Right kidney (tissue), 9 donors: ENCODE measurements at places on chromosomes 7 and 10.

DNA sequence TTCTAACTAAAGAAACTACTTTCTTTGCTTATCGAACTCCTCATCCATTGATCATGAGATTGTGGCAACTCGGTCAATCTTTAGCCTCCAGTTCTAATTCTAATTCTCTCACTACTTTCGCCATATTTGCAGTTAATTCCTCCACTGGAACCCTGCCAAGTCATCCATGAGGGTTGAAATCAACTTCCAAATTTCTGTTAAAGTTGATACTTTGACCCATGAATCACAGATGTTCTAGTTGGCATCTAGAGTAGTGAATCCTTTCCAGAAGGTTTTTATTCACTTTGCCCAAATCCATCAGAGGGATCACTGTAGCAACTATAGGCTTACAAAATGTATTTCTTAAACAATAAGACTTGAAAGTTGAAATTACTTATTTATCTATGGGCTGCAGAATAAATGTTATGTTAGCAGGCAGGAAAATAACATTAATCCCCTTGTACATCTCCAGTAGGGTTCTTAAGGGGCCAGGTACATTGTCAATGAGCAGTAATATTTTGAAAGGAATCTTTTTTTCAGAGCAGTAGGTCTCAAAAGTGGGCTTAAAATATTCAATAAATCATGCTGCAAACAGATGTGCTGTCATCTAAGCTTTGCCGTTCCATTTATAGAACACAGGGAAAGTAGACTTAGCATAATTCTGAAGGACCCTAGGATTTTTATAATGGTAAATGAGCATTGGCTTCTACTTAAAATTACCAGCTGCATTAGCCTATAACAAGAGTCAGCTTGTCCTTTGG lies 39.4 kb downstream of the CCDC71L start:
- DNase-seq: no peak

GRCh38 chr7:47484923-47485639 lies 96.8 kb downstream of the TNS3 start:
- no peak for DNase-seq

- DNase-seq: no peak
Observed at GRCh38 chr10:13743101-13743693, 156.4 kb downstream of the PRPF18 start.

- no peak for DNase-seq
Observed at GRCh38 chr10:34761453-34761852, 53.6 kb downstream of the PARD3 start.

DNA sequence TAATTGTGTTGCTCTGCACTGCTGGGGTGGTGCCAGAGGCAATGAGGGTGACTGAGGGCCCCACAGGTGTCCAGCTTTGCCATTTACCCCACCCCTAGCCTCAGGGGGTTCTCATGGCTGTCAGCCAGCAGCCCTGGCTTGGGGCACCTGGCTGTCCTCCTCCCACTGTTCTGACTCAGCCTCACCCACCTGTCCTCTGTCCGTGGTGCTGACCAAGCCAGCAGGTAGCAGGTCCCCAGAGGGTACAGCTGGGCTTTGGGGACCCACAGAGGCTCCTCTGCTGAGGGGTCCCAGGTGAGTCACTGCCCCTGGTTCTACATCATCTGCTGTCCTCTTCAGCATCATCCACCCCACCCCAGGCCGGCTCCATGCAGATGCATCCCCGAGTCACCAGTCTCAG lies 32.2 kb upstream of the ZNF716 start:
- DNase-seq: no peak

DNA sequence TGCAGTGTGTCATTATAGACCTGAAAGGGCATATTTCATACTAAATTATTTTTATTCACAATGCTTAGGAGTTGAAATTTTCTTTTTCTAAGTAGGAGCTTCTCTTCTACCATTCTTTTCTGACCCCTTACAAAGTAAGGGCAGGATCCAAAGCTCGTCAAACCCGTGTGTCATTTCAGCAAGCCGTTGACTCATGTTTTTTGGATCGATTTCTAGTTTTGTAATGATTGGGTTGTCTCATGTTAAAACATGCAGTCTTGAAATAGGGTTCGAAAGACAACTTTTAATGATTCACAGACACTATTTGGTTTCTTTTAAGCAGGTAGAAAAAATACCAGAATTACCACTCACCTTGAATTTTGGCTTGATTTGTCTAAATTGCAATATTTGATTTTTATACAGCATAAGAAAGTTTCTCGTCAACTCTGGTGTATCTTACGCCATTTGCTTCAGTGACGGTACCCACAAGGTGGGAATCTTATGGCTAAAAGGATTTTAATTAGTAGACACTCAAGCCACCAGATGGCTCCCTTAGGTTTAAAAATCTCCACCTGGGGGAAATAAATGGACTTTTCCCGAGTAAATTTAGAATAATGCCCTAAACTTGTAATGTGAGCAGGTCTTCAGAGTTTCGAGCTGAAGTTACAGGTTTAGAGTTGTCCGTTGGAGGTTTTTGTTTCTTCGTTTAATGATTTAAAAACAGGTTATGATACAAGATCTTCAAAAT lies 283.4 kb downstream of the CCDC3 start:
- DNase-seq: no peak

DNA sequence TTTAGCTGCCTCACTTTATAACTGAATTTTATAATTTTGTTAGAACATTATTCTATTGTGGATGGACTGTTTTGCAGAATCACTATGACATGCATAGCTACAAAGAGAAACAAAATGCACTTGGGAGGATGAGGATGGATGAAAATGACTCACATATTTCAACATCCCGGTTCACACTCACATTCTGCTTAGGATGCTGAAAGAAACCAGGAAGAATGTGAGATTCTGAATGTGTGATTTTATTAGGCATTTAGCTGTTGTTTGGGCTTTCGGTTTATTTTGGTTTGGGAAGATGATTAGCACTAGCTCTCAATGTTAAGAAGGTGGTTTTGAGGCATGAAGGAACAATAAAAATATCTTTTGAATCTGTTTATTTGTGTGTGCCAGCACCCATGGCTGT lies 235.5 kb downstream of the SEMA3E start:
- no peak for DNase-seq

DNA sequence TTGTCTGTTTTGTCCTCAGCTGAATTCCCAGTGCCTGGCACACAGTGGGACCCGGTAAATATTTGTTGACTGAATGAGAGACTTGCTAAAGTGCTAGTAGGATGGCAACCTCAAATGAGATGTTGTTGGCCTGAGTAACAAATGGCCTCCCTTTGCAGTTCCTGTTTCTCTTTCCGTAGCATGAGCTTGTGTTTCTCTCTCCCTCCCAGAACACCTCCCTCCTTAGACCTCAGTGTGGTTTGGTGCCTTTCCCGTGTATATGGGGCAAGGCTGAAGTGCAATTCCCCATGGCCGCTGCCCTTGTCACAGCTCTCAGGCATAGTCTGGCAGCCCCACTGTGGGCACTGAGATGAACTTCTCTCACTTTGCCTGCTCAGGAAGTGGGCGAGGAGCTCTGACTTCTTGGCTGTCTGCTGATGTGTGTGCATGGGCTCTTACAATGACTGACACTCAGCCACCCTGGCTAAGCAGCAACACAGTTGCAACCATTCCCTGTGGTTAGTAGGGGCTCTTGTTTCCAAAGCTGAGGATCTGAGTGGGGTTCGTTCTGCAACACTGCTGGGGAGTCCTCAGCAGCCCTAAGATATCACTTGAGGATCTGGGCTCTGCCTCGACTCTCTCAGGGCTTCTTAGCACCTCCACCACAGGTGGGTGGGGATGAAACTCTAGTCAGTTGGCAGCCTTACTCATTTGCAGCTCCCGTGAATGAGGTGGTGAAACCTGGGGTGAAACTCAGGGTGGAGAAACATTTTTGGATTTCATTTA lies 136.1 kb downstream of the ICA1 start:
- no peak for DNase-seq

GRCh38 chr10:81696609-81697388 lies 178.2 kb upstream of the NRG3 start:
- peak; percentile 30 for DNase-seq
